Activated T-helper 9 cell treated with anti-CD3 and anti-CD28 coated beads, Interleukin-2, amount 50 U/mL, for 16 hours (primary cell): ENCODE measurements at places on chromosomes 2 and 18.

- no peak for DNase-seq
Measured at GRCh38 chr2:236608188-236608525, 38.5 kb downstream of the ACKR3 start.

- no peak for DNase-seq
Measured at GRCh38 chr2:227473122-227473461, 1.1 kb downstream of the AGFG1 start.

DNA sequence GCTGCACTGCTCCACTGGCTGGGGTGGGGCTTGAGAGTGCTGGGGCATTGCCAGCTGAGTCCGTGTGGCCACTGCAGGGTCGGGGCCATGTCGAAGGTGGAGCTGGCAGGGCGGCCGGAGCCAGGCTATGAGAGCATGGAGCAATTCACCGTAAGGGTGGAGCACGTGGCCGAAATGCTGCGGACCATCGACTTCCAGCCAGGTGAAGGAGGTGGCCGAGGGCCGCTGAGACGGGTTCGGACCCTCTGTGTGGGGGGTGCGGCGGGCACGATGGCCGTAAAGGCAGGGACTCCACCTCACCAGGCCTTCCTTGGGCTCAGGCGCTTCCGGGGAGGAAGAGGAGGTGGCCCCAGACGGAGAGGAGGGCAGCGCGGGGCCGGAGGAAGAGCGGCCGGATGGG is 2.1 kb downstream of the UCN start:
- no peak for DNase-seq

- no peak for DNase-seq
Measured at GRCh38 chr2:61438670-61439069, 32.2 kb downstream of the USP34 start.

DNA sequence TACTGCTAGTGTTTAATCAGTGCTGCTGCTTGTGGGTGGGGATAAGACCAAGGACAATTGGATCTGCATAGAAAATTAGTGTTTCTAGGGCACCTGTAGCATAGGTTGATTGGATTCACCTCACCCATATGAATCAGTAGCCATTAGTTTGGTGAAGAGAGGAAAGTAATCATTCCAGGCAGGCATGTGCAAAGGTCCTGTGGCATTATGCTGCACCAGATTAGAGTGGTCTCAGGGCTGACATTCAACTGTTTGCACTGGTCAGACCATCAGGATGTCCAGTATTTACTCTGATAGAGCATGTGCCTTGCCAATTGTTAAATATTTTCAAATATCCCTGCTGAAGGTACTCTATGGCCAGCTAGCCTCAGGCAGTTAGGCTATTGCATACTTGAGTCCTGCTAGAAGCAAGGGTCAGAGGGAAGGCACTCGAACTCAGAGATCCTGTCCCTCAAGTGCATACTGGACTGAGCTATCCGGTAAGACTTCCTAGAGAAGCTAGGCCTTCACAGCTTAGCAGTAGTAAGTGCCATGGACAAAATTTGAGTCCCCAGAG is 64.7 kb downstream of the SKA1 start:
- DNase-seq: no peak

- no peak for DNase-seq
Measured at GRCh38 chr2:237574894-237575868, 8.8 kb downstream of the PRLH start.

DNA sequence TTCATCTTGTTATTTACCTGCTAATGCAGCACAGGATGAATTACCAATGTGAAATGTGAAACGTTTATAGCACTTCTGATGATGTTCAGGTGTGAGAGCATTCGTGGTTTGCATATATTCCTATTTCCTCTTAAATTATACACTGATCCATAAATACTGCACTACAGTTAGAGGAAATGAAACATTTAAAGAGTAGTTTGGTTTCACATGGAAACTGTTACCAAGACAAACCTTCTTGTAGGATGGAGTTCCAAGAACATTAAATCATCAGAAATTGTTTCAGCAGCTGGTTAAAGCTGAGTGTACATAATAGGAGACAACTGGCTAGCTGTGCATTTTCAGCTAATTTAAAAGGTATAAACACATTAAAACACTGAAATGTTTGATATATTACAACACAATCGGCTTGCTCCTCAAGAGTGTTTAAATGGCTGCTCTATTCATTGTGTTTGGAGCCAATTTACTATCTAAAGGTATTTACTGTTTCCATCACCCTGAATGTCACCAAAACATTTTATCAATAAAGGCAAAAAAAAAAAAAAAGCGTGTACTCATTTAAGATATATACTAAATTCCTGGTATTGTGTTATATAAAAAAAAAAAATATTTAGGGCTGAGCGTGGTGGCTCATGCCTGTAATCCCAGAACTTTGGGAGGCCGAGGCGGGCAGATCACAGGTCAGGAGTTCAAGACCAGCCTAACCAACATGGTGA is 100.6 kb downstream of the DYM start:
- DNase-seq: no peak
